AG09319 (cell line): ENCODE measurements at places on chromosomes 7 and 10.

GRCh38 chr10:117184296-117184695, 13.0 kb upstream of the KCNK18 start:
- no peak for DNase-seq

GRCh38 chr10:5534051-5534821, 9.5 kb downstream of the CALML3 start:
- DNase-seq = no peak

GRCh38 chr10:125144693-125145623, 15.4 kb downstream of the CTBP2 start:
- DNase-seq = no peak

DNA sequence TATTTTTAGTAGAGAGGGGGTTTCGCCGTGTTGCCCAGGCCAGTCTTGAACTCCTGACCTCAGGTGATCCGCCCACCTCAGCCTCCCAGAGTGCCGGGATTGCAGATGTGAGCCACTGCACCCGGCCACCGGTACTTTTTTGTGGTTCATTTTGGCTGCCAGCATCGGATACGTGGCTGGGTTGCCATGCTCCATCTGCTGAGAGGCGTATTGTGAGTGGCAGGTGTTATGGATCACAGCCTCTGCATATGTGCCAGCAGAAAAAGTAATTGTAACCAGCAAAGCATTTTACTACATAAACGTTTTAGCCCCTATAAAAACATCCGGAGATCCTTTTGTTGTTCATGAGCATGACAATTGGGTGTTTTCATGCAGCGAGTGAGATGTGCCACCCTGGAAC, 7.1 kb downstream of the FOXK1 start:
- no peak for DNase-seq

- DNase-seq = no peak
These were observed 68.8 kb downstream of the OSBPL3 start for GRCh38 chr7:24911213-24911603.
